ENCODE measurements at places on chromosomes 7 and 10. TPM values are rescaled to one million over a fixed set of nuclear protein-coding genes. Genes with fewer than 3 reads are reported as not detected.

The CYP2E1 gene
- 0.32 TPM for total RNA-seq

The FAM241B gene
- 6.3 TPM for total RNA-seq

The KEL gene
- 0.32 TPM for total RNA-seq

The VIM gene
- total RNA-seq: 396 TPM

The PCLO gene
- total RNA-seq: under 0.01 TPM

The EPHA1 gene
- total RNA-seq: 2.8 TPM

The PRSS37 gene
- not detected for total RNA-seq

The LFNG gene
- total RNA-seq: 23.3 TPM

The PAPOLB gene
- total RNA-seq: not detected

The HOXA2 gene
- not detected for total RNA-seq

The ARMC3 gene
- not detected for total RNA-seq

The CUZD1 gene
- 1.7 TPM for total RNA-seq

The SLC16A12 gene
- not detected for total RNA-seq

The PRTFDC1 gene
- total RNA-seq: 0.71 TPM

The HKDC1 gene
- 0.80 TPM for total RNA-seq

The PDK4 gene
- total RNA-seq: not detected

The OR13A1 gene
- not detected for total RNA-seq

The SPDYE6 gene
- not detected for total RNA-seq

The GPR26 gene
- not detected for total RNA-seq

The ATOH7 gene
- not detected for total RNA-seq

The CCDC172 gene
- total RNA-seq: not detected

The FAM204A gene
- total RNA-seq: 55.8 TPM

The CTAGE8 gene
- total RNA-seq: 1.1 TPM

The MDFIC gene
- total RNA-seq: 68.4 TPM

The HOXA1 gene
- total RNA-seq: 0.12 TPM

The CCL24 gene
- not detected for total RNA-seq

The ENO4 gene
- not detected for total RNA-seq

The MBL2 gene
- total RNA-seq: not detected

The ST8SIA6 gene
- total RNA-seq: not detected

The HTR5A gene
- total RNA-seq: not detected

The TMEM130 gene
- total RNA-seq: 0.23 TPM

The SPDYE2B gene
- total RNA-seq: not detected

The REPIN1 gene
- total RNA-seq: 48.2 TPM

The GRM3 gene
- not detected for total RNA-seq

The MKI67 gene
- 244 TPM for total RNA-seq

The LLCFC1 gene
- total RNA-seq: not detected

The STEAP2 gene
- not detected for total RNA-seq

The MET gene
- 0.63 TPM for total RNA-seq

The NKX2-3 gene
- not detected for total RNA-seq

All from activated CD4-positive, alpha-beta T cell treated with anti-CD3 and anti-CD28 coated beads for 36 hours (primary cell).